ENCODE measurements at places on chromosomes 12 and 14.

DNA sequence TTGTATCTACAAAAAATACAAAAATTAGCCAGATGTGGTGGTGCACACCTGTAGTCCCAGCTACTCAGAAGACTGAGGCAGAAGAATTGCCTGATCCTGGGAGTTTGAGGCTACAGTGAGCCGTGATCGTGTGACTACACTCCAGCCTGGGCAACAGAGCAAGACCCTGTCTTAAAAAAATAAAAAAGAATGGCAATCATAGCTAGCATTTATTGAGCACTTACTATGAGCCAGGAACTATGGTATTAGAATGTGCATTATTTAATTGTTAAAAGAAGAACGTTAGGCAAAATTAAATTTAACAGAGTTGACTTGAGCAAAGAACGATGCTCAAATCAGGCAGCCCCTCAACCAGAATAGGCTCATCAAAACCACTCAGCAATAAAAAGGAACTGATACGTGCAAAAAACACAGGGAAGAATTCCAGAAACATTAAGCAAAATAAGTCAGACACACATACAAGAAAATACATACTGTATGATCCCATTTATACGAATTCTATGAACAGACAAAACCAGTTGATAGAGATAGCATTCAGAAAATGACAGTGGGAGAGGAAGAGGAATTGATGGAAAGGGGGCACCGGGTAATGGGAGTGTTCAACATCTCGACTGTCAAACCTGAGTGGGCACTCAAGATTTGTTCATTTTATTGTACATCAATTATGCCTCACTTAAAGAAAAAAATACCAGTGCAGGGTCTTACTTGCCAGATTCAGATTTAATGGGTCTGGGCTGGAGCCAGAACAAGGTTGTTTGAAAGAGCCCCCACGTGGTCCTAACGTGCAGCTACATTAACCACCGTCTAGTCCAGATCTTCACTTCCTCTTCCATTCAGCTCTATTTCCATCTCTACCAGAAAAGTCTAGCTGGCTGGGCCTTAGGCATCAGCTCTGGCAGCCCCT, 8.0 kb downstream of the SCNN1A start:
- DNase-seq, result no peak

DNA sequence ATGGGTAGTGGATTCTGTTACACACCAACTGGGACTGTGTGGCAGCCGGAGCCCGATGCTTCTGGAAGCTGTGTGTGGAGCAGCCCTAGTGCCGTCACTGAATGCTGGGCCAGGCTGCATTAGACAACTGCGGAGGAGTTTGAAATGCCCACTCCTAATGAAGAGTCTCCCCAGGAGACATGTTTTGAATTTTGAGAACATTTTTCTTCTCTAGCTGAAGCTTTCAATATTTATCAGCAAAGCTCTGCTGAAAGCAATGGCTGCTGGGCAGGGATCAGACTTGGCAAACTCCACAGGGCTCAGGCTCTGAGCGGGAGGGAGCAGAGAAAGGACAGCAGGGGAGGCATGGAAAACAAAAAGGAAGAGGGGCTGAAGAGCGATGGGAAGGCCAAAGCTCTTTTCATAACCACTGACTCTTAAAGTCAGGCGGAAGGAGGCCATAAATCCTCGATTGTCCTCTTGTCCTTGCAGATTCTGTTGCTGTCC, 189.1 kb downstream of the MON2 start:
- DNase-seq, result no peak

DNA sequence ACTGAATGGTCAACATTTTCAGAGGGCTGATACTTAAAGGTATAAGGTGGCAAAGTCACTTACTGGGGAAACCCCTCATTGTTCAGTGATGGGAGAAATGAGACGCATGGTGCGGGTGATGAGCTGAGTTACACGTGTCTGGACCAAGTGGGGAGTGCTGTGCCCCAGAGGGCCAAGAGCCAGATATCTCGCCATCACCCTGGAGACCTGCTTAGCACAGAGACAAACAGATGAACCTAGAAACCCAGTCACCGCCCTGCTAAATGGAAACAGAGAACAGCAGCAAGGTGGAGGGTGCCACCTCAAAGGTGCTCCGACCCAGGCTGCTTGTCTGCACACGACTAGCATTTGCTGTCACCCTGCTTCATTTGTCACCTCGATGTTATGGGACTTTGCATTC, 92.4 kb downstream of the RBM19 start:
- no peak for DNase-seq

- DNase-seq, result no peak
These were observed 4.8 kb downstream of the MYH7 start for GRCh38 chr14:23430723-23431085.

Data from stimulated activated CD8-positive, alpha-beta memory T cell treated with anti-CD3 and anti-CD28 coated beads, Interleukin-7, amount 100 ng/mL, for 1 hour (primary cell).